ENCODE measurements at places on chromosomes 7 and 10. TPM values are rescaled to one million over a fixed set of nuclear protein-coding genes. Genes with fewer than 3 reads are reported as not detected.

- DNase-seq = no peak
Observed at GRCh38 chr7:28095231-28095630, 85.4 kb downstream of the JAZF1 start.

DNA sequence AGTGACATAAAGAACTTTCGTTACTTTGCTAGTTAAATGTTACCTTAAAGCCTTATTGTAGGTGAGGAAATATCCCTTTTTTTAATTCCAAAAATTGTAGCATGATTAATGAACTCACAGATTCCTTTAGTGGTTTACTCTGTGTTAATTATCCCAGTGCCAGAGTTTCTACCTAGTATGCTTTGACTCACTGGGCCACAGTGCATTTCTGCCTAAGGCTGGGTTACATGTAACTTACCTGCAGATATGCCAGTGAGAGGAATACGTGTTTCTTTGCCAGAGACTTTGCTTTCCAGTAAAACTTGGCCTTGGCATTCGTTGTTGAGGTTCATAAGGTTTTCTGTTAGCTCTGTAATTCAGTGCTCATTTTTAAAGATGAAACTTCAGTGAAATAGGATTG, 380.8 kb upstream of the LRGUK start:
- no peak for DNase-seq

DNA sequence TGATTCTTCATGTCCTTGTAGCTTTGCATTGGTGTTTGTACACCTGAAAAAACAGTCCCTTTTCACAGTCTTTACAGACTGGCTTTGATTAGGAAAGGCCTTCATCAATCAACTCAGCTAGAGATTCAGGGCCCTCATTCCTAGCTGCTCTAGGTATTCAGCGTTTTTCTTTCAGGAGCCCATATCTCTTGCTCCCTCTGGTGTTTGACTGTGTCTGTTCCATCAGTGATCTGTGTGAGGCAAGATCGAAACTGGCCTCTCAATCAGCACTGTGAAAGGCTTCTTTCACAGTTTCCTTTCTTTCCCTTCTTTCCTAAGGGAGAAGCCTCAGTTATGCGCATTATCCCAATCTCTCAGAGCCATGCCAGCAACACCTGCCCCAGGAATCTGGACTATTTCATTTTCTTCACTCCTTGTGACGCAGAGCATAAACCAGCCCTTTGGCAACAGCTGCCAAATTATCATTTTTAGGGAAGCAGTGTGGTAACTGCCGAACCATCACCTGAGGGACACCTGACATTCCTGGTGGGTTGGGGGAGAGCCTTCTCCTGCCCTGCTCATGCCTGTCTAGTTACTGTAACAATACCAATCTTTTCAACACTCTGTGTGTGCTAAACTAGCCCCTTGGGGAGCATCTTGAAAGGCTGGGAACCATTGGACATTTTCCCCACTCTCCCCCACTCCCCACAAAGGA, 75.7 kb upstream of the CCDC71L start:
- DNase-seq = no peak

DNA sequence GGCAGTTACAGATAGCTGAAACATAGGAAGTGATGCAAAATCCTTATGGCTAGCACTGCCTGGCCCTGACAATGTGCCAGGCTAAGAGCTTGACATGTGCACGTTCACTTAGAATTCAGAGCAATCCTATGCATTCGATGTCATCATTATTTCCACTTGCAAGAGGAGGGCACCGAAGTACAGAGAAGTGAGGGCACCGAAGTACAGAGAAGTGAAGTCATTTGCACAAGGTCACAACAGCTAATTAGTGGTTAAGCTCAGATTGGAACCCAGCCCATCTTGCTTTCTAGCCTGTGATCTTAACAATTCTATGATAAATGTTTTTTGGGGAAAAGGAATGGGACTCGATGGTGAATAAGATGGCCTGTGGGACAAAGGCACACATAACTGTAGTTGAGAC, 73.4 kb downstream of the ARHGAP22 start:
- DNase-seq = no peak

- DNase-seq = no peak
Observed at GRCh38 chr7:81534446-81534845, 235.4 kb downstream of the HGF start.

DNA sequence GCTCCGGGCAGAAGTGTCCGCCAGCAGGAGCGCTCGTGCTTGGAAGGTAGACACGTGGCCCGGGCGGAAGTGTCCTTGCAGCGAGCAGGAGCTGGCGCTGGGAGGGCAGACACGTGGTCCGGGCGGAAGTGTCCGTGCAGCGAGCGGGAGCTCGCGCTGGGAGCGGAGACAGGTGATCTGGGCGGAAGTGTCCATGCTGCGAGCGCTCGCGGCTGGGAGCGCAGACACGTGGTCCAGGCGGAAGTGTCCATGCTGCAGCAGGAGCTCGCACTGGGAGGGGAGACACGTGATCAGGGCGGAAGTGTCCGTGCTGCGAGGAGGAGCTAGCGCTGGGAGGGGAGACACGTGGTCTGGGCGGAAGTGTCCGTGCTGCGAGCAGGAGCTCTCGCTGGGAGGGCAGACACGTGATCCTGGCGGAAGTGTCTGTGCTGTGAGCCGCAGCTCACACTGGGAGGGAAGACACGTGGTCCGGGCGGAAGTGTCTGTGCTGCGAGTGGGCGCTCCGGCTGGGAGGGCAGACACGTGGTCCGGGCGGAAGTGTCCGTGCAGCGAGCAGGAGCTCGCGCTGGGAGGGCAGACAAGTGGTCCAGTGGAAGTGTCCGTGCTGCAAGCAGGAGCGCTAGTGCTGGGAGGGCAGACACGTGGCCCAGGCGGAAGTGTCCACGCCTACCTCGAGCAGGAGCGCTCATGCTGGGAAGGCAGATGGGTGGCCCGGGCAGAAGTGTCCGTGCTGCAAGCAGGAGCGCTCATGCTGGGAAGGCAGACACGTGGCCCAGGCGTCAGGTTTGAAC, 41.1 kb upstream of the PRKAR1B start:
- DNase-seq = no peak

- no peak for DNase-seq
Observed at GRCh38 chr7:24440892-24441291, 132.4 kb upstream of the PALS2 start.

- DNase-seq = no peak
Observed at GRCh38 chr10:70227548-70228320, 5.5 kb downstream of the PPA1 start.

DNA sequence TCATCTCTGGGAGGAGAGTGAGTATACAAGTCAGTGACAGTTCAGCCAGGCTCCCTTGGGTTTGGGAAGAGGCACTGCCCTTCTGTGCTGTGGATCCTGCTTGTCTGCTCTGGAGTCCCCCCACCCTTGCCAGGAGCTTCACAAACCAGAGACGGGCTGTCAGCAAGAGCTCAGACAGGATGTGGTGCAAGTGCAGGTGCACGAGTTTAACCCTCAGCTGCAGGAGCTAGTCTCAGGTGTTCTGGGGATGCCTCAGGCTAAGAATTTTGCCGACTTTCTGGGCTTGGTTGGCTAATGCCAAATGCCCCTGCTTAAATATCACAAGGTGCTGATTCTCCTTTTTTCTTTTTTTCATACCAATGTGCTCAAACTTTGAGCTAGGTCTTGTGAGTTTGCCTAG, 22.3 kb downstream of the ZNF783 start:
- no peak for DNase-seq

DNA sequence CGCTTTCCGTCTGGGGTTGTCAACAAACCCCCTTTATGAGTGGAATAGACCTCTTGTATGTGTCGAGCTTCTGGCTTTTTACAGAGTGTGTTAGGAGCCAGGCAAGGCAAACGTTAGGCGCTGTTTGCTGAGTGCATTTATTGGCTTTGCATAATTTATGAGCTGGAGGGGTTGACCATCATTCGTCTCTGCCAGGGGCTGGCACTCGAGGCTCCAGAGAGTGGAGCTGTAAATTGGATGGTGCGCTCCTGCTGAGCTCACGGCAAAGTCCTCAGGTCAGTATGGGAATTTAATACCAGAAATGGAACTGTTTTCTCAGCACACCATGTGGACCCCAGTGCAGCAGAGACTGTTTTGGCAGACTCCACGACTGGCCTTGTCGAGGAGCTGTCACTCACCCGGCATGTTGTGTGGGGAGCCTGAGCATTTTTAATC, 699.4 kb upstream of the GALNT17 start:
- DNase-seq = no peak

GRCh38 chr7:87060288-87060537, 759 bp upstream of the ELAPOR2 start:
- DNase-seq = no peak

- peak; percentile 75 for DNase-seq
Observed at GRCh38 chr7:2621061-2621828, 10.5 kb upstream of the TTYH3 start.

GRCh38 chr7:47783456-47784223, 164.6 kb downstream of the PKD1L1 start:
- DNase-seq = no peak

DNA sequence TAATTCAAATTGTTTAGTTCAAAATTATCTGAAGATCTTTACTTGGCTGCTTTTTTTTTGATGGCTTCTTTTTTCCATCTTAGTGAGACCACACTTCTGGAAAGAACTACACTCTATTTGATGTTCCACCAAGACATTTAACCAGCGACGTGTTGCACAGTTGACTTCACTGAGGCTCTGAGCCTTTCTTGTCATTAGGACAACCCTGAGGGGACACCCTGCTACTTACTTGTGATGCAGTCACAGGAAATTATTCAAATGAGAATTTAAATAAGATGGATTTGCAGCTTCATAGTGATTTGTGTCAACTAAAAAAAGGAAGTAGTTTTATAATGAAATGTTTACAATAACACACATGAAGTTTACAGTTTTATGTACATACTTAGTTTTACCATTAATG, 25.6 kb upstream of the PIK3CG start:
- no peak for DNase-seq

DNA sequence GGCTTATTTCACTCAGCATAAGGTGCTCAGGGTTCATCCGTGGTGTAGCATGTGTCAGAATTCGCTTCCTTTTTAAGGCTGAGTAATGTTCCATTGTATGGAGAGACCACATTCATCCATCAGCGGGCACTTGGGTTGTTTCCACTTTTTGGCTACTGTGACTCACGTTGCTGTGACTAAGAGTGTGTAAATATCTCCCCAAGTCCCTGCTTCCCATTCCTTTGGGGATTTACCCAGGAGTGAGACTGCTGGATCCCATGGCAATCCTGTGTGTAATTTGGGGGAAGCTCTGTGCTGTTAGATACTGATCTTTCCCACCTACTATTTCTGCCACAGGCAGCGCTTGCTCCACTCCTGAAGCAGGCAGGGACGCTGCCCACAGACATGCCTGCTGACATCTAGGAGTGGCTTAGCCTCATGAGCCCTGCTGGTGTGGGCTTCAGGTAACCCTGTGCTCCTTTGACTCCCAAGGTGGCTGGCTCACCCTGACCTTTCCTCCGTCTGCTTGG, 346.0 kb downstream of the FRMD4A start:
- DNase-seq = no peak

Gene CACNA2D1
- total RNA-seq = 64.6 TPM

Gene AKR1C1
- total RNA-seq = 34.1 TPM

Gene TAS2R3
- total RNA-seq = 0.41 TPM
